NCI-H1436 (cell line): ENCODE measurements at places on chromosomes 16 and 17.
A peak's percentile ranks its signal among the peaks of the same experiment; 100 is the strongest.

GRCh38 chr17:50484386-50485155 is 5.9 kb downstream of the RSAD1 start:
- DNase-seq, result no peak

DNA sequence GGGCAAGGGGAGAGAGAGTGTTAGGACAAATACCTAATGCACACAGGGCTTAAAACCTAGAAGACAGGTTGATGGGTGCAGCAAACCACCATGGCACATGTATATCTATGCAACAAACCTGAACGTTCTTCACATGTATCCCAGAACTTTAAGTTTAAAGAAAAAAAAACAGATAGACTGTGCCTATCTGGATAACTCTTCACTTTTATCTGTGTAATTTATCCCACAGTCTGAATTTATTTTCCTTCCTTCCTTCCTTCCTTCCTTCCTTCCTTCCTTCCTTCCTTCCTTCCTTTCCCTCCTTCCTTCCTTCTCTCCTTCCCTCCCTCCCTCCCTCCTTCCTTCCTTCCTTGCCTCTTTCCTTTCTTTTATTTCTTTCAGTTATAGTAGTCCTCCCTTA is 370.7 kb downstream of the CDH8 start:
- no peak for DNase-seq

- no peak for DNase-seq
These were observed 36.0 kb downstream of the USP32 start for GRCh38 chr17:60355663-60356594.

DNA sequence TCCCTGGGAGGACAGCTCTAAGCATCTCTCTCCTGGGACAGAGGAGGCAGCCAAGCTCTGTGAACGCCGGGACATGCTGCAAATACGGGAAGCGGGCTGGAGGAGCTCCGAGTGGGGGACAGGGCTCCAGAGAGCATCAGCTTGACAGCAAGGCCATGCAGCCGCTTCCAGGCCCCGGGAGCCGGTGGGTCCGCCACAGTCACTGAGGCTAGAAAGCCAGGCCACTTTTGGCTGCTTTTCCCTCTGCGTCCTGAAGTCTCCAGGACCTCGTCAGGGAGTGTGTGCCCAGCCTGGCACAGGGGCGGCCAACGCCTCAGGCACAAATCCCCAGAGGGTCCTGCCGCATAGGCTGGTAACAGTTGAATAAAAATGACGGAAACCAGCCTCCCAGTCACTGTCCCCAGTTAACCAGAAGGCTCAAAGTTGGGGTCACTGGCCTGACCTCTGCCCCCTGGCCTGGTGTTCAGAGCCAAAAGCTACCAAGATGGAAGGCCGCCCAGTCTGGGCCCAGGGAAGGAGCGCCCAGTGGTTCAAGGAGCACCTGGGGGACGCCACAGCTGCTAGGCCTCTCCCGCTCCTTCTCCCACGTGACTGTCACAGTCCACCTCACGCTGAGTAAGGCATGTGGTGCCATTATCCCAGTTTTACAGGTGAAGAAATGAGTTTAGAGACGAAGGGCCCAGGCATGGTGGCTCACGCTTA is 3.2 kb upstream of the TRIM65 start:
- DNase-seq, result no peak

- DNase-seq, result no peak
These were observed 10.8 kb downstream of the ARSG start for GRCh38 chr17:68302066-68302564.

GRCh38 chr16:61415126-61415525 is 621.1 kb downstream of the CDH8 start:
- no peak for DNase-seq

DNA sequence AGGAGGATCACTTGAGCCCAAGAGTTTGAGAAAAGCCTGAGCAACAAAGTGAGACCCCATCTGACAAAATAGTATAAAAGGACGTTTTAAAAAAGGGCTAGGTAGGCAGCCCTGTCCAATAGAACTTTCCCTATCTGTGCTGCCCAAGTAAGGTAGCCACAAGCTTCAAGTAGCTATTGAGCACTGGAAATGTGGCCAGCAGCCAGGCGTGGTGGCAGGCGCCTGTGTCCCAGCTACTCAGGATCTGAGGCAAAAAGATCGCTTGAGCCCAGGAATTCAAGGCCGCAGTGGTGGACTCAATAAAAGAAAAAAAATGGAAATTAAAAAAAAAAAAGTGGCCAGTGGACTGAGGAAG is 1.5 kb upstream of the NQO1 start:
- DNase-seq, result no peak

- no peak for DNase-seq
These were observed 50.0 kb downstream of the VAC14 start for GRCh38 chr16:70750893-70751467.

- no peak for DNase-seq
These were observed 56.8 kb upstream of the ENDOV start for GRCh38 chr17:80358131-80358530.

DNA sequence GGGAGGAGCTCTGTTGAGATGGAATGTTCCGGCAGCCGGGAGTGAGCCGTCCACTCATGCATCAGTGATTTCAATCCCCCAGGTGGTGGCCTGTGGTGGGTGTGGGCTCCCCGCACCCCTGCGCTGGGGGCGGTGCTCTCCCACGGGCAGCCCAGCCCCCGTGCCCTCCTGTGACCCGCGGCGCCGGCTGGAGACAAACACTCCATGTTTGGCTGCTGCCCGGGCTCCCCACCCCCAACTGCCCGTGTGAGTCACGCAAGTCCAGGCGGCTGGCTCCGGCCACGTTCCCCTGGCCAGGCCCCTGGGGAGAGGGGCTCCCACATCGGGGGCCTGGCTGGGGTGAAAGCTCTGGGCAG is 29.4 kb downstream of the CACNA1H start:
- DNase-seq, result no peak

DNA sequence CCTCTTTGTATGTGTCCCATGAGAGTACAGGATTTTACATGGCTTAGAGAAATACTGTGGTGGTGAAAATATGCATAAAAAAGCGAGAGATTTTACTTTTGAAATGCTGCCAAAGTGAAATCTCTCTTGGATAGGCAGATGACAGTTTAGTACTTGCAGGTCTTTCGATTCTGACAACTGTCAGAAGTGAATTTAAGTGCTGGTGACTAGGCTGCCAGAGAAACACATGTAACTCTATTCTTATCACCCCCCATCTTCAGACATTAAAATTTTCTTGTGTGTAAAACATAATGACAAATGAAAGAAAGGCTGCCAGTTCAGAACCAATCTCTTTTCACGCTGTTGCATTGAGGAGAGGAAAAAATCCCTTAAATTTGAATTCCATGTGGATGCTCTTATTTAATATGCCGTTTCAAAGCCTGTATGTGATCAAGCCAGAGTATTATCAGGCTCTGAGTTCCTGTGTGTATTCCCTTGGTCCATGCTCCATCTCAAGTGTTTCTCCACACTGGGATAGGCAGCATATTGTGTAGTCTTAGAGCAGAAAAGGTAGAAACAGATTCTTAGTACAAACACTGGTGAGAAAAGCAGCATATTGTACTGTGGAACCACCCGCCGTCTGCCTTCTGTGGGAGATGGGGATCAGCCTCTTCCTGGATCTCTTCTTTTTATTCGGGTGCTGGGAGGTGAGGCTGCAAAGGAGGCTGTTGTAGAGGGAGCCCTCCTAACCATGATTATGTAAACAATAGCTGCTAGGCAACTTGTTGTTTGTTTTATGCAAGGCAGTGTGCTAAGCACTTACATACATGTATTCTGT is 291.3 kb downstream of the WWOX start:
- no peak for DNase-seq

- DNase-seq, result peak; percentile 75
These were observed 10.1 kb downstream of the P3H4 start for GRCh38 chr17:41801374-41802271.

- DNase-seq, result no peak
These were observed 24.2 kb downstream of the MPG start for GRCh38 chr16:102060-102855.

- DNase-seq, result peak; percentile 69
These were observed 65.0 kb downstream of the TBC1D16 start for GRCh38 chr17:79970576-79971068.

- no peak for DNase-seq
These were observed 9.5 kb upstream of the TCF25 start for GRCh38 chr16:89863741-89864526.

DNA sequence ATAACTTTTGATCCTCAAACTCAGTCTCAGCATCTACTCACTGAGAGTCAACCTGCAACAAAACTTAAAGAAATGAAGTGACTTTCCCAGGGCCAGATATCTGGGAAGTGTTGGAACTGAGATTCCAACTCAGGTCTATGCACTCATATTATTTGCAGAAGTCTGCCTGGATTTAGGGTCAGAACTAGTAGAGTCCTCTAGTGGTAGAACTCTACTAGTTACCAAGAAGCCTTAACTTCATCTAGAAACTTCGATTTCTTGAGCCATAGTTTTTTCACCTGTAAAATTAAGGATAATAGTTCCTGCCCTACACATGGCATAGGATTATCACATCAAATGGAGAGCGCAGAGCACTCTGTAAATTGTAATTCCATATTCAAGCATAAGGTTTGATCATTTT is 23.4 kb upstream of the KRT24 start:
- DNase-seq, result no peak

GRCh38 chr17:66675991-66676371 is 158.9 kb upstream of the CACNG5 start:
- no peak for DNase-seq

DNA sequence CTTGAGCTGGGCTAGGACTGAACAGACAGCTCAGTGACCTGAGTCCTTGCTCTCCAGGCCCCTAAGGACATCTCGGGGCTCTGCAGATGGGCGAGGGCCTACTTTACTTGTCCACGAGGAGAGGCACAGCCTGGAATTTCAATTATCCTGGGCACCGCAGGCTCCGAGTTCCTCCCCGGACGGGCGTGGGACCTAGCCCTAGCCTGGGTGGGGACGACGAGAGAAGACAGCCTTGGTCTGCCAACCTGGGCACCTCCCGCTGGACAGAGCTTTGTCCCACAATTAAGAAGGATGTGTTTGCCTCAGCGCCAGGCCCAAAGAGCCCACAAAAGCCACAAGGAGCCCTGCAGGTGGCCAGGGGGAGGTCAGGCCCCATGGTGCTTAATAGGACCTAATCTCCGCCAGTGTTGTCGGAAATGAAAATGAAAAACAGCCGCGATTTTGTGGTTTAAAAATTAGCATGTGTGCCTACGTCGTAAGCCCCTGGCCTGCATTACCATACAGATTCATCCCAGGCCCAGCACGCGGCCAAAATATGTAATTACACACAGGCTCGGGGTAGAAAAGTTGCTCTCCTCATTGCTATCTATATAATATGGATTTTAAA is 51.4 kb upstream of the LHX1 start:
- no peak for DNase-seq

DNA sequence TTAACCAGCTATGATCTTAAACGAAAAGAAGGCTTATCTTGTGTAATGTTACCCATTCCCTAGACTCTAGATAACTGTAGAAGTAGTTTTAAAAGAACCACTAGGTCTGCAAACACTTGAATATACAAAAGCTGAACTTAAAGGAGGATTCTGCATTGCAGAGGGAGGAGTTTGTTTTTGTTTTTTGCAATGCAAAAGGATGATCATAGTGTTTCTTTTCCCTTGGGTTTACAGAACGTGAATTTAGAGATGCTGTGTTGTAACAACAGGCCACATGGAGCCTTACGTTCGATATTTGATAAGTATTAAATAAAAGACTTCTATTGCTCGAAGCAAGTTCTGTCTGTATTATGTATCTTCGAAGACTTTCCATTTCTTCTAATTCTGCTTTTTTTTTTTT is 77.6 kb downstream of the CHD9 start:
- DNase-seq, result no peak

DNA sequence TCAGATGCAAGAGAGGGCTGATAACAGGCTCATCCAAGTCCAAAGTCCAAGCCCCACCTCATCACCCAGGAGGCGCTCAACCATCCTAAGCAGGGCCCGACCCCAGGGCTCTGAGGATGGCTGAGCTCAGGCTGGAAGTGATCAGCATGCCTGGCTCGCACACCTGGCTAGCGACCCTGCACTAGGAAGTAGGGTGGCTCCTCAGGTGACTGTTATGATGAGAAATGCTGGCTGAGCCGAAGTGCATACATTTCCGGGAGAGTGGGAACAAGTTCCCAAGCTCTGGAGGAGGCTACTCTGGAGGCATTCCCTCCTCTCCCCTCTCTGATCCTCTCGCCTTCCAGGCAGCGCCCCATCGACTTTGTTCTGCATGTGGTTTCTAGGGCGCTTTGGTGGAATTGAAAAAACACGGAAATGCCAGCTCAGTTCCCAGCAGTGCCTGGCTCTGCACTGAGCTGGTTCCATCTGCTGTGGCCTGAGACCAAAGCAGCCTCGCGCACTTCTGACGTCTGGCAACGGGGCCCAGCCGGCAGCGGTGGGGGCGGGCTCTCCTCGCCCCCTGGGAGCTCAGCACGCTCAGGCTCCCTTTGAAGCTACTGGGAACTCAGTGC is 130.3 kb downstream of the IRF8 start:
- DNase-seq, result no peak

GRCh38 chr17:79685121-79685520 is 45.6 kb upstream of the ENPP7 start:
- no peak for DNase-seq

DNA sequence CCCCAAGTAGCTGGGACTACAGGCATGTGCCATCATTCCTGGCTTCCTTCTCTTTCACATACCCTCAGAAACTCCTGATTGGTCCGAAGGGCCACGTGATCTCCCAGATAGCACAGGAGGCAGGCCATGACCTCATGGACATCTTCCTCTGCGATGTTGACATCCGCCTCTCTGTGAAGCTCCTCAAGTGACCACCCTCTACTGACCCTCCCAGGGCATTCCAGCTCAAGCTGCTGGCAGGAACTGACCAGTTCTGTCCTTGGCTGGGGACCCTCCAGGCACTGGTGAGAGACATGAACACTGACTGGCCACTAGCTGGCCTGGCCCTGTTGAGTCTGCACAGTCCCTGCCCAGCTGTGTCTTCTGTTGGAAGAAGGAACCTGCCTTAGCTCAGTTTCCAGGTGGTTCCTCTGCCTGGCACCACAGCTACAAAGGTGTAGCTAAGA is 5.6 kb downstream of the ERAL1 start:
- DNase-seq, result no peak

DNA sequence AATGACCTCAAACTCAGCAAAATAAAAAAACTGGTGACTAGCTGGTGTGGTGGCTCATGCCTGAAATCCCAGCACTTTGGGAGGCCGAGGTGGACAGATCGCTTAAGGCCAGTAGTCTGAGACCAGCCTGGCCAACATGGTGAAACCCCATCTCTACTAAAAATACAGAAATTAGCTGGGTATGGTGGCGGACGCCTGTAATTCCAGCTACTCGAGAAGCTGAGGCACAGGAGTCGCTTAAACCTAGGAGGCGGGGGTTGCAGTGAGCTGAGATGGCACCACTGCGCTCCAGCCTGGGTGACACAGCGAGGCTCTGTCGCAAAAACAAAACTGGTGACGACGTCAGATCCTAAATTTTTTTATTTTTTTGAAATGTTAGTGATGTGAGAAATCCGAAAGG is 82.6 kb upstream of the TOB1 start:
- DNase-seq, result no peak

- DNase-seq, result no peak
These were observed 13.3 kb downstream of the GPT2 start for GRCh38 chr16:46897471-46897870.

GRCh38 chr16:65890203-65890602 is 476.3 kb upstream of the CDH5 start:
- no peak for DNase-seq

GRCh38 chr17:18314059-18314730 is 599 bp downstream of the TOP3A start:
- DNase-seq, result no peak

GRCh38 chr16:51393381-51394005 is 242.4 kb upstream of the SALL1 start:
- DNase-seq, result no peak

- no peak for DNase-seq
These were observed 43.7 kb downstream of the PKD1L3 start for GRCh38 chr16:71956486-71956885.

GRCh38 chr17:65749479-65749878 is 188.0 kb upstream of the AXIN2 start:
- no peak for DNase-seq
